ENCODE measurements at places on chromosomes 3 and 15. TPM values are rescaled to one million over a fixed set of nuclear protein-coding genes. Genes with fewer than 3 reads are reported as not detected.

CHST2 gene
- total RNA-seq: 6.7 TPM

SLC38A3 gene
- 3.3 TPM for total RNA-seq

CCR8 gene
- not detected for total RNA-seq

GOLGA8M gene
- total RNA-seq: 0.51 TPM

EXD1 gene
- not detected for total RNA-seq

UCN2 gene
- 0.81 TPM for total RNA-seq

CHDH gene
- 3.2 TPM for total RNA-seq

IMP3 gene
- total RNA-seq: 92.6 TPM

INKA1 gene
- total RNA-seq: 1.3 TPM

RNF168 gene
- total RNA-seq: 12.8 TPM

DNA sequence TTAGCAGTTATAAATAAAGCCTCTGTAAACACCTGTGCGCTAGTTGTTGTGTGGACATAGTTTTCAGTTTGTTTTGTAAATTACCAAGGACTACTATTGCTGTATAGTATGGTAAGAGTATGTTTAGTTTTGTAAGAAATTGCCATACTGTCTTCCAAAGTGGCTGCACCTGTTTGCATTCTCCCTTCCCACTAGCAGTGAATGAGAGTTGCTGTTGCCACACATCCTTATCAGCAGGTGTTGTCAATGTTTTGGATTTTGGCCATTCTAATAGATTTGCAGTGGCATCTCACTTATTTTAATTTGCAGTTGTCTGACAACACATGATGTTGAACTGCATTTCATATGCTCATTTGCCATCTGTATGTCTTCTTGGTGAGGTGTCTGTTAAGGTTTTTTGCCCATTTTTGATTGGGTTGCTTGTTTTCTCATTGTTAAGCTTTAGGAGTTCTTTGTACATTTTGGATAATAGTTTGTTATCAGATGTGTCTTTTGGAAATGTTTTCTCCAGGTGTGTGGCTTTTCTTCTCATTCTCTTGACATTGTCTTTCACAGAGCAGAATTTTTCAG is 14.9 kb downstream of the TCAIM start:
- no peak for DNase-seq

GRCh38 chr3:37622999-37623883 is 238.4 kb upstream of the CTDSPL start:
- DNase-seq: no peak

- DNase-seq: no peak
These were observed 50.9 kb upstream of the MAP3K13 start for GRCh38 chr3:185311991-185312390.

- DNase-seq: no peak
These were observed 21.0 kb upstream of the FBXL2 start for GRCh38 chr3:33256249-33256648.

DNA sequence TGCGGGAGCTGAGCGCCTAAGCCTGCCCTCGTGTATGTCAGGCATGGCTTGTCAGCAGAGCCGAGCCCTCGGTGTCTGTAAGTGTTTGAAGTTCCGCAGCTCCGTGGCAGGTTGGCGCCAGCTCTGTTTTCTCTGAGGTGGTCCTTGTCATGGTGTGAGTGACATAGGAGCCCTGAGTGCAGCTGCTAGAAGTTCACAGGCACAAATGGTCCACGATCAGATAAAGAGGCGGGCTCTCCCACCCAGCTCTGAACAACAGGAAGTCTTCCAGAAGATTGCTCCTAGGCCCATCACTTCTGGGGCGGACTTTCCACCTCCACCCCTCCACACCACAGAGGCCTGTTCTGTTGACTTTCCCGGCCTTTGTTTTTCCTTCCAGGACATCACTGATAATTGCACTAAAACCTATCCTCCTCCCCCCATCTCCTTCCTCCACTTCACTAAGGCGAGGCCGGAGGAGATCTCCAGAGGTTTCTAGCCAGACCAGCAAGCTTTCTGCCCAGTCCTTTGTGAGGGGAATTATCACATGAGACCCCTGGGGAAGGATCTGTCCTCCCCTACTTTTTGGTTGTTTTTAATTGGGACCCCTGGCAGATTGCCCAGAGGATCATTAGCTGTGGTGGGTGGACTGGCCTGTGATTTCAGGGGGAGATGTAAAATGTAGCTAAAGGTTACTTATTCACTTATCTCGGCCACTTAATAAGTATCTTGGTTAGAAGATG is 19.9 kb downstream of the ITPR1 start:
- no peak for DNase-seq

DNA sequence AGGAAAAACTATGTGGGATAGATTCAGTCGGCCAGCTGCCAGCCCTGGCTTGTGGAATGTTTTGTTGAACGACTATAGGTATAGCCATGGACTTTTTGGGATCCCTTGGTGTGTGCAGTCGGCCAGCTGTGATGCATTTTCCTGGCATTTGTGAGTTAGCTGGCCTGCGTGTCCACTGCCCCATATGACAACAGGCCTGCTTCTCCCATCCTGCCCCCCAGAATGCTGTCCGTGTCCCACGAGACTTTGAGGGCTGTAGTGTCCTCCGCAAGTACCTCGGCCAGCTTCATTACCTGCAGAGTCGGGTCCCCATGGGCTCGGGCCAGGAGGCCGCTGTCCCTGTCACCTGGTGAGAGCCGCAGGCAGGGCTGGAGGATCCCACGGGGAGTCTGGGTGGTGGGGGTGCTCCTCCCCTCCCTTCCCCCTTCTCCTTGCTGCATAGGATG is 23.6 kb downstream of the PTPN23 start:
- no peak for DNase-seq

- peak; percentile 39 for DNase-seq
These were observed 28.2 kb downstream of the CHD2 start for GRCh38 chr15:92928225-92928750.

GRCh38 chr3:165983284-165983683 is 146.1 kb upstream of the BCHE start:
- peak; percentile 48 for DNase-seq

GRCh38 chr3:185737020-185737419 is 87.8 kb downstream of the IGF2BP2 start:
- DNase-seq: peak; percentile 94

DNA sequence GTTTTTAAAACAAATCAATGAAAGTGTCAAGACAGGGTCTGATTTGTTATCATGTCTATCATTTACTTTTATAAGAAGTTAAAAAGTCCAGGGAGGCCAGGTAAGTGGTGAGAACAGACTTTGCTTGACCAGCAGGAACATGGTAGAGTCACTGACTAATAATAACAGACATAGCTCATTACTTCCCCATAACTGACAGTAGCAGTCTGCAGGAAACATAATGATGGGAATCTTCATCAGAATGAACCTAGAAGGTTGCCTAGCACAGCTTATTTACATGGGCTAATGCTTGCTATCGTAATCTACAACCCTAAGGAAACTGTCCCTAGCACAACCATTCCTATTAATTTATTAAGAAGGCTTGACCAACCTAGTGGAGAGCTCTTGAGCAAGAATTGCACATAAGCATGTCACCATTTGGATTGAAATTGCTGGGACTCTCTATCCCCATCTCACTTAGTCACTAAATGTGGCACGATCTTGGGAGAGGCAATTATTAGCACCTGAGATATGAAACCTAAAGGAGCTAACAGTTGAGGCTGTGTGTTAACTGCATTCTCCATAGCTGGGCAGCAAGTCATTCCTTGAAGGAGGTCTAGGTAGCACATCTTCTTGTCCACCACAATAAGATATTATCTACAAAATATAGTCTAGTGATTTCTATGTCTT is 139.6 kb upstream of the ZBTB20 start:
- DNase-seq: no peak

DNA sequence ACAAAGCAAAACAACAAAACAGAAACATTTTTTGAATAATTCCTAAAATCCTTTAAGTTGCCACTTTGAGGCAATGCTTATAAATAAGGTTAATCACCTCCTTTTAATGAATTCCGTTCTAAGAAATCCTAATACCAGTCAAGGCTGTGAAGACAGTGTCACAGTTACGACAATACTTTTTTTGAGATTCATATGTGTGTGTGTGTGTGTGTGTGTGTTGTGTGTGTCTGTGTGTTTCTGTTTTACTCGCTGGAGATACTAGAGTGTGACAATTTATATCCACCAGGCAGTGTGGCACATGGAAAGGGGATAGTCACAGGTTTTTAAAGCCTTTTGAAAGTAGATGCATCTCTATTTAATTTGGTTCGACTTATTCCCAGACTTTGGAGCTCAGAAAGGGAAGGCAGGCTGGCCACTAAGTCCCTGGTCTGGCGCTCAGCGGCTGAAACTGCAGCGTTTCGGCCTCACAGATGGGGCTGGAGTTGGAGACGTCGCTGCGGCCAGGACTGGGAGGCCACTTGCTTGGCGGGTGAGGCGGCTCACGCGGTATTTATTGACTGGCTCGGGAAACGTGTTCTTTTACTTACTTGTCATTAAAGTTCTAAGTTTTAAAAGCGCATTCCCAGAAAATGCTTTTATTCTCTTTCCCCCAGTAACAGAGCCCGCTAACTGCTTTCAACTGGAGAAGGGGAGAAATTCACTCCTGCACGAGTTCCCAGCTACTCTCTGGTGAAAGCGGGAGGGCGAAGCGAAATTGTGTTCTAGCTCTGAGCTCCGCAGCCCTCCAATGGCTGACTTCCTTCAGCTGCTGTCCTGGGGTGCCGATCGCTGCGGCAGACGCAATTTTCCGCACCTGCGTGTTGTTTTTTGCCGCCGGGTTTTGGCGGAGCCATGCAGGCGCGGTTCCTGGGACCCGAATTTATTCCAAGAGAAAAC is 13.7 kb downstream of the ZIC1 start:
- no peak for DNase-seq

GRCh38 chr3:45168451-45168850 is 22.3 kb upstream of the CDCP1 start:
- DNase-seq: no peak

- DNase-seq: peak; percentile 27
These were observed 3.0 kb upstream of the TNFAIP8L3 start for GRCh38 chr15:51097553-51098330.

DNA sequence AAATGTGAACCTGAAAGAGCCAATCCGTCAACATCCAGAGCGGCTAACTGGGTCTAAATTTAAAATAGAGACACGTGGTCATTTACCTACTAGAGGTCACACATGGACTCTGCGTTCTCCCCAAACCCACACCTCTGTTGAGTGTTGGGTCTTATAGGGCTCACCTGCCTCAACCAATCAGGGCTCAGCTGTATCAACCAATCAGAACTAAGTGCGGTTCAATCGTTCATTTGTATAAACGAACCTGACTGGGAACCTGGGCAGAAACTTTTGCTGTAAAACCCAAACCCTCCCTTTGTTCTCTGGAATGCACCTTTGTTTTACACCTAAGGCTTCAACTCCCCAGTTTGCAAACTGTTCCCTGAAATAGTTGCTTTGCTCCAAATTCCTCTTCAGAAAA is 8.9 kb downstream of the DNAAF4 start:
- no peak for DNase-seq

- no peak for DNase-seq
These were observed 25.4 kb downstream of the PHLDB2 start for GRCh38 chr3:111884411-111885018.

DNA sequence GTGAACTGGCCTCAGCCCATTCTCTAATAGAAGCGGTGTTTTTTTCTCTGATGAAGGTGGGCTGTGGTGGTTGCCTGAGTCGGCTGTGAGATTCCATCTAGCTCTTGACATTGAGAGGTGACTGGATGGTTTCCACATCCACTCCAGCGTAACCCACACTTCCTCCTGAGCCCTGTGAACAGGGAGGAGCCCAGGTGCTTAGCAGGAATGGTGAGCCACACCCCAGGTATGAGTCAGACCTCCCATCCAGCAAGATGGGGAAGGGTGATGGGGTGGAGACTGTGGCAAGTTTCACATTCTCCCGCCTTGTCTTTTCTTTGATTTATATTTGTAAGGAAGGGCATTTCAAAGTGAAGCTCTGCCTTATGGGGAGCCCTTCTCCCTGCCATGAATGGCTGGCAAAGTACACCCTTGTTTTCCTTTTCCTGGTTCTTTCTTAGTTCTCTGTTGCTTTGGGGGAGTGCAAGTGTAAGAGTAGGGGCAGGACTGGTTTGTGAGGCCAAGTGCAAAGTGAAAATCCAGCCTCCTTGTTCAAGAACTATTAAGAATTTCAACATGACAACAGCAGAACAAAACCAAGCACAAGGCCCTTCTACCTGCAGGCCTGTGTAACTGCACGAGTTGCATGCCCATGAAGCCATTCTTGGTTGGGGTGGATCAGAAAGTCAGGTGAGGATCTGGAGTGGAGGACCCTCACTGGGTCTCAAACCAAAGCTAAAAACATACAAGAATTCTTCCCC is 4.6 kb upstream of the TPRG1 start:
- DNase-seq: peak; percentile 85

DNA sequence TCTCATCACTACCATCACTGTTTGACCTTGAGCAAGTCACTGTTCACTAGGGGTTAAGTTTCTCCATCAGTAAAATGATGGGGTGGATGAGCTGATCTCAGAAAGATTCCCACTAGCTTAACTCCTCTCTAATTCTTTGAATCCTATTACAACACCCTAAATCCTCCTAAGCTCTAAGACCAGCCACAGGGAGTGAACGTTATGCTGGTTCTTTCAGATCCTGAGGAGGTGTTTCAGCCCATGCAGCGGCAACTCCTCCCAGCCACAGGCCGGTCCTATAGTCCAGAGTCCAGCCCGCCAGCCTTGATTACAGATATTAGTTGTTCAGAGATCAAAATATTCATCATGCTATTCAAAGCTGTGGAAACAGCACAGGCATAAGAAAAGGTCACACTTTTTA is 15.1 kb downstream of the MB21D2 start:
- DNase-seq: no peak

DNA sequence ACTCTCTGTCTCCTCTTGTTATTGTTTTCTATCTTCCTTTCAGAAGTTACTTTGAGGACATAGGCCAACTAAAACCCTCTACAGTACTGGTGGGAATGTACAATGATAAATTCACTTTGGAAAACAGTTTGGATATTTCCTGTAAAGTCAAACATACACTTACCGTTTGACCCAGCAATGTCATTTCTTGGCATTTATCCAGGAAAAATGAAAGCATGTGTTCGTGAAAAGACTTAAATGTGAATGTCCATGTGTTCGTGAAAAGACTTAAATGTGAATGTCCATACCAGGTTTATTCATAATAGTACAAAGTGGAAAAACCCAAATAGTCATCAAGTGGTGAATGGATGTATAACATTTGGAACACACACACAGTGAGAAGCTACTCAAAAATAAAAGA is 361.5 kb upstream of the DPH6 start:
- no peak for DNase-seq

DNA sequence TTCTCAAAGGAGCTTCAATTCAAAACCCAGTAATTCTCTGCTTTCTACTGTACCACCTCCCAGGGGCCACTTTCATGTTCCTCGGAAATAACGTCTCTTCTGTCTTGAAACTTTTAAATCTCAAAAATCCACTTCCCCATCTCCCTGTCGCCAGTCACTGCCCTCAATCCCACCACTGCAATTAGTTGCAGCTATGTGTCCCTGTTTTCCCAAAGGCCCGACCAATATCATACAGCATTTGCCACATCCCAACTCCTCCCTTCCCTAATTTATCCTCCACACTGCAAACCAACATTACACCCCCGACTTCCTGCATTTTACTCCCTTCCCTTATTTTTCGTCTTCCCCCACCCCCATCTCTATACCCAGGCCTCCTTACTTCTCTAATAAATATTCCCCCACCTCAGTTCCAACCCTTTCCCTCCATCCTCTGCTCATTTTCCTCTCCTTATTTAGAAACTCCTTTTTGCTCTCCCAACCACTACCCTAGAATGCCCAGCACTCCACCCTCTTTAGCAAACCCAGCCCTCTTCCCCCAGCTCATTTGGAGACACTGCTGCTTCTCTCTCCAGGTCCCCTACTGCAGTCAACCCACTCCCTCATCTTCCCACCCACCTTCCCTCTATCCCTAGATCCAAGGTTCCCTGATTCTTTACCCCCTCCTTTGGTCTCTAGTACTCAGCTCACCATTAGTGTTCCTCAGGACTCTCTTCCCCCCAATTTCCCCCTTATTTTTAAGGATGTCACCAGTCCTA is 1.1 kb downstream of the NPTN start:
- peak; percentile 49 for DNase-seq

- no peak for DNase-seq
These were observed 25.6 kb downstream of the SLCO3A1 start for GRCh38 chr15:91879158-91879557.
